ENCODE measurements at places on chromosomes 12 and 14.

- DNase-seq = no peak
Measured at GRCh38 chr14:23285530-23286019, 357 bp downstream of the HOMEZ start.

DNA sequence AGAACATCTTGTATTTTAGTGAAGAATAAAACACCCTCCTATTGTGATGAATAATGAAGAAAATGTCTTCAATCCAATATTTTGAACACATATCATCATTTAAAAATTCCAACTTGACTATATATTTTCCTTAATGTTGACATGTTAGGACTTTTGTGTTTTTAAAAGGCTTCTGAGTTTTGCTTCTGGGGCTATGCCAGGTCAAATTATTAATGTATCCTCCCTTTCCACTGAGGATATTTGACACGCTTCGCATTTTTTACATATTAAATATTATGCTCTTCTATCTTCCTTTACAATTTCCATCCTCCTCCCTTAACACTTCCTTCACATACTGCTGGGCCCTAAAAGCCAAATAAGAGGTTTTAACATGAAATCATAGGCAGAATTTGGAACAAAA is 20.6 kb downstream of the RERG start:
- DNase-seq = no peak

DNA sequence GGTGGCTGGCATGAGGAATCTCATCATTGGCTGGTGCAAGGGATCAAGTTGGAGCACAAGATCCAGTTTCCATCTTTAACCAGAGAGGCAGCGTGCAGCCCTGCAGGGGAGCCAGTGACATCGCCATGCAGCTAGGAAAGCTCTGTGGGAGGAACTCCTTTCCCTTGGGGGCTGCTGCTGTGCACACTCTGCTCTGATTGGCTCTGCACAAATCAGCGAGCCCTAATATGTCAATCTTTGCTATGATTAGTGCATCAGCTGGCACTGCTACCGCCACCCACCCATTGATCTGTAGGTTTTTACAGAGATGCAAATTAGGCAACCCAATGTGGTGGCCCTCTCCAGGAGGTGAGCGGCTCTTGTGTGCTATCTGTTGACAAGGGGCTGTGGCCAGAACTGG is 262.6 kb downstream of the PCNX1 start:
- no peak for DNase-seq

- DNase-seq = no peak
Measured at GRCh38 chr12:14716848-14717444, 20.5 kb upstream of the GUCY2C start.

- DNase-seq = no peak
Measured at GRCh38 chr12:56878010-56878339, 56.2 kb downstream of the SDR9C7 start.

DNA sequence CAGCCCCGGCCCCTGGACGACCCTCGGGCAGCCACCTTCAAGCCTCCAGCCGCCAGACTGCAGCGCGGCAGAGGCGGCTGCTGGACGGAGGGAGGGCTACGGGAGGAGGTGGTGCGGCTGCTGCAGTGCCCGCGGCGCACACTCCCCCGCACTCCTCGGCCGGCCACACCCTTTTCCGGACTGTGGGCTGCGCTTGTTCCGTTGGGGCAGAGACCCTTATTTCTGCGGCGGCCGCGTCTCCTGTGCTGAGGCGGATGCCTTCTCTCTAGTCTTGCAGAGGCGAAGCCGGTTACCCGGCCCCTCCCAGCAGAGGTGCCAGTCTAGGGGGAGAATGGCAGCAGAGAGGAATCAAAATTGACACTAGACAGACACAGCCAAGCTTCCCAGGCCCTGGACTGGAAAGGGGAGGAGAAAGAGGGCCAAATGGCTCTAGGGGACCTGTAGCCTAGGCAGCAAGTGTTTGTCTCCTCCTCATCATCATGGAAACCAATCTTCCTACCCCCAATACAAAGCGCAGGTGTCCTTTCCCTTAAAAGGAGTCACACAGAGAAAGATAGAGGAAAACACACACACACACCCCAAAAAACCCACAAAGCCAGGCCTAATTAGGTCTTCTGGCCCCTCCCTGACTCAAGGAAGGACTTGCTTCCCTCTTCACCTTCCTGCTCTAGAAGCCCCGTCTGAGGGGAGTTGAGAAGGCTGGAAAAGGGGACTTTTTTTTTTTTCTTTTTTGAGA is 1.3 kb downstream of the ESYT1 start:
- no peak for DNase-seq

DNA sequence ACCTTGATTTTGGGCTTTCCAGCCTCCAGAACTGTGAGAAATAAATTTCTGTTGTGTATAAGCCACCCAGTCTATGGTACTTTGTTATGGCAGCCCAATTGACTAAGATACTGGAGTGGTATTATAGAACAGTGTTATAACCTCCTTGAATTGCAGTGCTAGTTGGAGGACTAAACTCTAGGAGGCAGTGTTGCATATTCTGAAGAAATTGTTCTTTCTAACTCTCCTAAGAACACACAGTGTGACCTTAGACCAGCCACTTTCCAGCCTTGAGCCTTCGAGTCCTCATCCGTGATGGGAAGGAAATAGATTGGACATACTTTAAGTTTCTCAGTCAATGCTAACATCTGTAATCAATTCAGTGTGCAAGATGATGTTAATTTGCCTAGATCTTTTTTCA is 22.4 kb upstream of the LRRC10 start:
- DNase-seq = no peak

DNA sequence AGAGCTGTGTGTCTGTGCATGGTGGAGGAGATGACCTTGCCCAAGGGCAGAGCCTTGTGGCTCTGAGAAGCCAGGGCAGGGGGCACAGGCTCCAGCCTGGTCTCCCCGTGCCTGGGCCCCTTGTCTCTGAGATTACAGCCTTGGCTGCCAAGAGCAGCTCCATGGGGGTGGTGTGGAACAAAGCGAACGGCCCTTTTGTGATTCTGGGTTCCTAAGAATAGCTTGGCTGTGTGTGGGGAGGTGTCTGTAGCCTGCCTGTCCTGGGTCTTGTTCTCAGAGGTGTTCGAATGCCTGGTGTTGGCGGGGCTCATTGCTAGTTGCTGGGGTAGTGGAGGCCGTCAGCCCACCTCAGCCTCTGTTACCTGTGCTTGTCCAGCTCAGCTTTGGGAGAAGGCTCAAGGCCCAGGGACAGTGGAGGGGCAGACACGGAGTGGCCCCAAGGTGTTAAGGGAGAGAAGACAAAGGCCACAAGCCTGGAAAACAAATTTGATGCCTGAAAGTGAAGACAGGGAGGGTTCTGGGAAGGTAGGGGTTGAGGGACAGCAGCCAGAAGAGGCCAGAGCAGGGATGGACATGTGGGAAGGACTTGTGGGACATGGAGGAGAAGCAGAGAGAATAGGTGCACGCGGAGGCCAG is 7.4 kb upstream of the MYH7 start:
- no peak for DNase-seq

GRCh38 chr12:132653567-132654290 is 33.4 kb downstream of the POLE start:
- DNase-seq = no peak

GRCh38 chr14:93064411-93065271 is 51.1 kb downstream of the ITPK1 start:
- DNase-seq = no peak

GRCh38 chr12:131088701-131089530 is 135.2 kb downstream of the ADGRD1 start:
- DNase-seq = peak; percentile 27

GRCh38 chr14:69693801-69694729 is 72.9 kb upstream of the SRSF5 start:
- no peak for DNase-seq

DNA sequence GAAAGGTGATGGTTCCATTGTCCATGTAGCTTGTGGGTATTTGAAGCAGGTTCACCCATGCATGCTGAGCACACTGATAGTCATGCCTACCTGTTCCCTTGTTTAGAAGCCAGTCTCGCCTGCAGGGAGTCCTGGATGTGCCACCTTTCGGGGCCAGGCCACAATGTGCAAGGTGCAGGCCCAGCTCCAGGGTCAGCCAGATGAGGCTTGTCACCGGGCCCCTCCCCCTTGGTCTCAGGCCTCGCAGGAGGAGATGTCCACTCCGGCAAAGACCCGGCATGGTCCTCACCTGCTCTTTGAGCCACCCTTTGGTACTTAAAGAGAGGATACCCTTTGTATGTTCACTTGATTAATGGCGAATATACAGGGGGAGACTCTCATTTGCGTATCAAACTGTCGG is 140.4 kb upstream of the RTL1 start:
- no peak for DNase-seq

GRCh38 chr12:4441355-4442335 is 4.0 kb downstream of the FGF6 start:
- DNase-seq = no peak

DNA sequence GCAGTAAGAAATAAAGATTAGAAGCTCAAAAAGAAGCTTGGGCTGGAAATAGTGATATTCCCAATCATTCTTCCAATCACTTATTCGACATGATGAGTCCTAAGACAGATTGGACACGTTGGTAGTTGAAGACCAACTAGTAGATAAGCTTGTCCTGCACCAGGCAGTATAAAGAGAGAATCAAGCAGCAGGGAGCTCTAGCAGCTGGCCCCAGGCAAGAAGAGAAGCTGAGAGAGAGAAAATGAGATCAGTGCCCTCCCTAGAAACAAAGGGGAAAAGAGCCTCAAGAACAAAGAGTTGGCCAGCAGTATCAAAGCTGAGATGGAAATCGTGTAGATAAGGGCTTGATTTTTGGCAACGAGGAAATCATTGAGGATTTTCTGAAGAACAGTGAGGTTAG is 20.6 kb downstream of the RASSF8 start:
- no peak for DNase-seq

- DNase-seq = no peak
Measured at GRCh38 chr14:94129758-94130414, 482 bp upstream of the IFI27L2 start.

- no peak for DNase-seq
Measured at GRCh38 chr14:88667555-88668273, 104.9 kb downstream of the ZC3H14 start.

DNA sequence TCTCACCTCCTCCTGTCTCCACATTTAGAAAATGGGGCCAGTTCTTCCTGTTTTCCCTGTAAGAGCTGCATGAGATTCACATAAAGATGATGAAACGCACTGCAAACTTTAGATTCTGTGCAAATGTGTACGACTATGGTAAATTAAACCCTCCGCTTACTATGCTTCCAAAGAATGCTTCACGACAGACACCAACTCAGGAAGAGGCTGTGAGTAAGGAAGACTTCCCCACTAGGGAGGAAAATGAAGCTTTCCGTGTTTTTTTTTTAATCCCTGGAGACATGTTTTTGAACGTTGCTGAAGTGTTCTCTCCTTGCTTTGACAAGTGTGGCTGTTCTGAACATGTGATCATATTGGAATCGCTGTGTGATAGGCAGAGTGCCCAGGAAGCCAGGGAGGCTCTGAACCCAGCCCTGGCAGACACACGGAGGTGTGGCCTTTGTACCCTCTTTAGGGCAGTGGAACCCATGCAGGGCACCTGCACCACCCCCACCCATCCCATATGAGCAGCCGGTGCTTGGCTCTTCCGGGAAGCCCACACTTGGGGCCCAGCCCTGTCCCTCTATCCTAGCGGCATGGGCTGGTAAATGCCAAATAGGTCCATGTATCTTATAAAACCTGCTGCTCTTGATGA is 7.5 kb upstream of the SYNE3 start:
- no peak for DNase-seq

DNA sequence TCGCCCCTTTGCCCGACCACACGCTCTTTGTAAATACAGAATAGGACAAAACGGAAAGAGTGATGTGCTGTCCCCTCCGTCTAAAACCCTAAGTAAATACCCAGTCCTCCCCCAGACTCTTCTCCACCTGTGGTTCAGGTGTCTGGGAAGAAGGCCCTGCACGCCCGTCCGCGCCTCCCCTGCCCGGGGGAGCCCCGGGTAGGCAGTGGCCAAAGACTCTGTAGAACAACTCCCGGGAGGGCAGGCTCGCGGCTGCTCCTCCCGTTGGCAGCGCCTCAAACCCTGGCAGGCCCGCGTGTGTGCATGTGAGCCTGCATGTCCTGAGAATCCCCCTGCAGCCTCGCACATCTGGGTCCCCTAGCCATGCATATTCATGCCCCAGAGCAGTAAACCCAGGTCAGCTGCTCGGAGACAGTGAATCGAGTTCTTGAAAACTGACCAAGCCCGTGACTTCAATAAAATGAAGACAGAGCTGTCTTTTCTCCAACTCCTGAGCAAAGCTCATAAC is 165.8 kb downstream of the MON2 start:
- DNase-seq = no peak

GRCh38 chr14:77529963-77530362 is 31.3 kb upstream of the ISM2 start:
- no peak for DNase-seq

- no peak for DNase-seq
Measured at GRCh38 chr12:29270446-29270845, 110.5 kb downstream of the ERGIC2 start.

DNA sequence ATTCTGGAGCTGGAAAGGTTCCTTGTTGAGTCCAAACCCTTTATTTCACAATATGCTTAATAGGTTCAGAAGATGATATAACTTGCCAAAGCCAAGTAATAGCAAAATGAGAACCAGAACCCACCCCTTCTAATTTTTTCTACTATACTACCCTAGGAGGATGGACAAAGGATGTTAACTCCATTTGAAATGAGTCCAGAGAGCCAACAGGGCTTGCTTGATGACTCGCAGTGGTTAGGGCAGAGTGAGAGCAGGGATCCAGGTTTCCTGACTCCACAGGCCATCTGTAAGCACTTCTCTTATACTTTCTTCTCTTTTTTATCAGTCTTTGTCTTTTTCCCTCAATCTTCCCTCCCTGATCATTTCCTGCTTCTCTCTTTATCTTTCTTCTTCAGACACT is 668.1 kb downstream of the MED13L start:
- DNase-seq = no peak

DNA sequence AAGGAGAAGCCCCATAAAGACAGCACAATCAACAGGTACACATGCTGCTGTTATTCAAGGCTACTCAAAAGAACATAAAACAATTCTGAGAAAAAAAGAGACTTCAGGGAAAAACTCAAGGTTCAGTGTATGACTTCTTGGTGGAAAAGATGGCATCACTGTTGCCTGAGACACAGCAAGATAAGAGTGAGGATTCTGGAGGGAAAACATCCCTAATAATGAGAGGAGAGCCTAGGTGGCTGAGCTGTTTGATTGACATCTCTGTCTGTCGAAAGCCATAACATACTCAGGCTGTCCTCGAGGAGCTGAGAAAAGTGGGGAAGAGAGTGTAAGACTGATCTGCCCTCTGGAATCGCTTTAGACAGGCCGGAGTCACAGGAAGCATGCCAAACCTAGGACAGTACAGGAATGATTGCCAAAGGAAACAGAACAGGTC is 193.4 kb upstream of the AMIGO2 start:
- no peak for DNase-seq

DNA sequence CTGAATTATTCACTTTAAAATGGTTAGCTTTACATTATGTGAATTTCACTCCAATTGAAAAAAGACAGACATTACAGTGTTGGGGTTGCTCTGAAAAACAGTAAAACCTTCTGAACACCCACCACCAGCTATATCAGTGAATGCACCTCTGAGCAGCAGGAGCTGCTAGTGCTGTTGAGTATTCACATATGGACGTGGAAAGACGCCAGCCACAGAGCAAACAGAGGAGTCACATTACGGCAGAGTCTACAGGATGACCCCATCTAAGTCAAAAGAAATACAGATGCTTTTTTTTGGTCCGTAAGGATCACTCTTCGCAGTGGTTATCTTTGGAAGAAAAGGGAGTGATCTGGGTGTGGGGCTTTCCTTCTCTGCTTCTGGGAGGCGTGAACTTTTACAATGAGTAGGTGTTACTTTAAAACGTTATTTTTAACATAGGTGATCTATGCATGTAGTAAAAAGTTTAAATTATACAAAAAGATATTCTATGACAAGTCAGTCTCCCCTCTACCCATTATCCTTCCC is 4.5 kb downstream of the HVCN1 start:
- DNase-seq = no peak
